ENCODE measurements at places on chromosomes 4 and X.
A peak's percentile ranks its signal among the peaks of the same experiment; 100 is the strongest.

DNA sequence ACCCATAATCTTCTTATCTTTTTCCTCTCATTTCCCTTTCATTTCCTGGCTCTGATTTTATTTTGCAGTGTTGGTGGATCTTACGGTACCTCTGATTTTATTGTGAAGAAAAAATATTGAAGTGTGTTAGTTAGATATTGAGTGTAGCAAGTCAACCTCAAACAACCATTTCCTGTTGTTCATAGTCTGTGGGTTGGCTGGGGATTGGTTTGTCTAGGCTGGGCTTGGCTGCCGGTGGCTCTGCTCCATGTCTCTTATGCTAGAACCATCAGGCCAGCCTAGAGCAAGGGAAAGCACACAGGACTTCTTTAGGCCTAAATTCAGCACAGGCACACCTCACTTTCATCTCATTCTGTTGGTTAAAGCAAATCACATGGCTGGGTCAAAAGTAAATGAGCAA lies 383.1 kb upstream of the LCORL start:
- no peak for DNase-seq

DNA sequence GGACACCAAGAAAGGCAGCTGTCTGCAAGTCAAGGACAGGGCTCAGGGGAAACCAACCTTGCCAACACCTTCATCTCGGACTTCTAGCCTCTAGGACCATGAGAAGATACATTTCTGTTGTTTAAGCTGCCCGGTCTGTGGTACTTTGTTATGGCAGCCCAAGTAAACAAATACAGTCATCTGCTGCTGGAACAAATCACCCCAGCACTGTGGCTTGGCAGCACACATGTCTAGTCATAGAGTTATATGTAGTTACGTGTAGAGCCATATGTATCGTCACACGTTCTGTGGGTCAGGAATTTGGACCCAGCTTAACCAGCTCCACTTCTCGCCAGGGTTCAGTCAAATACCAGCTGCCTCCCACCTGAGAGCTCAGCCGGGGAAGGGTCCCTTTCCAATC lies 2.5 kb downstream of the HTT-AS start:
- DNase-seq: no peak

GRCh38 chr4:154332681-154333421 lies 158.7 kb downstream of the DCHS2 start:
- peak; percentile 58 for DNase-seq

- no peak for DNase-seq
Measured at GRCh38 chr4:91471280-91471679, 832.5 kb upstream of the GRID2 start.

DNA sequence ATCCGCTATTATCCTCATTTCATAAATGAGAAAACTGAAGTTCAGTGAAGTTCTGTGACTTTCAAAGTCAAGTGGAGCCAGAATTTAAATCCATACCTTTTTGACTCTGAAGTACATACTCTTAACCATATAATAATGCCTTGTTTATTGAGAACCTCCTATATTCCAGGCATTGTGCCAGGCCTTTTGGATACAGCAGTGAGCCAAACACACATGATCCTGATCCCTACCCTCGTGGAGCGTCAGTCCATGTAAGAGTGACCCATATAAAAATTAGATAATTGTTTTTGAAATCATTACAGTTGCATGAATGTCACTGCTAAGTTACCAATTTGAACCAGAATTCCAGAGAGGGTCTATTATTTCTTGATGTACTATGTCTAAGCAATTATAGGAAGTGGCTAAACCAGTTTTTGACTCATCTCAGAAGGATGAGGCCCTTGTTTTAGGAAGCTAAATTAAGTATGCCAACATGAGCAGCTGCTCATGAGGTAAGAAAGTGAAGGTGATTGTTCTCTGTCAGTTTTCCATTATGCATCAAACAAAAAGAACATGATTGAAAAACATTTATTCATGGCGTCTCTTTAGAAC lies 289.5 kb downstream of the GLUD2 start:
- DNase-seq: no peak

DNA sequence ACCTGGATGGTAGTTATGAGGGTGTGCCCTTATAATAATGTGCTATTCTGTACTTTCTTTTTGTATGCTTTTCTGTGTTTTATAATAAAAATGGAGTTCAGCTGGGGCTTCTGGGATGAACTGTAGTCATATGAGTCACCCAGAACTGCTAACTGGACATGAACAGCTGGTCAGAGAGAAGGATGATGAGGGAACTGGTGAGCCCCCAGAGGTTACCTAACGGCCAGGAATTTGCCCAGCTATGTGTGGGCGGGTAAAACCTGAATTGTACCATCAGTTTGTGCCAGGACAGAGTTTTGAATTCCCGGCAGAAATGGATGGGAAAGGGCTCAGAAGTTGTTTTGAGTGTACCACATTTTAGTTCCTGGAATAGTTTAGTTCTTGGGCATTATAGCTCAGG lies 138.0 kb upstream of the USP9X start:
- no peak for DNase-seq

- no peak for DNase-seq
Measured at GRCh38 chrX:51851507-51852085, 41.8 kb upstream of the MAGED1 start.

GRCh38 chr4:534576-535151 lies 35.7 kb downstream of the PIGG start:
- no peak for DNase-seq

- no peak for DNase-seq
Measured at GRCh38 chr4:73139245-73139644, 69.7 kb upstream of the COX18 start.

GRCh38 chrX:123807835-123808416 lies 51.9 kb upstream of the XIAP start:
- no peak for DNase-seq

GRCh38 chrX:130799393-130799792 lies 103.6 kb downstream of the ENOX2 start:
- DNase-seq: no peak

DNA sequence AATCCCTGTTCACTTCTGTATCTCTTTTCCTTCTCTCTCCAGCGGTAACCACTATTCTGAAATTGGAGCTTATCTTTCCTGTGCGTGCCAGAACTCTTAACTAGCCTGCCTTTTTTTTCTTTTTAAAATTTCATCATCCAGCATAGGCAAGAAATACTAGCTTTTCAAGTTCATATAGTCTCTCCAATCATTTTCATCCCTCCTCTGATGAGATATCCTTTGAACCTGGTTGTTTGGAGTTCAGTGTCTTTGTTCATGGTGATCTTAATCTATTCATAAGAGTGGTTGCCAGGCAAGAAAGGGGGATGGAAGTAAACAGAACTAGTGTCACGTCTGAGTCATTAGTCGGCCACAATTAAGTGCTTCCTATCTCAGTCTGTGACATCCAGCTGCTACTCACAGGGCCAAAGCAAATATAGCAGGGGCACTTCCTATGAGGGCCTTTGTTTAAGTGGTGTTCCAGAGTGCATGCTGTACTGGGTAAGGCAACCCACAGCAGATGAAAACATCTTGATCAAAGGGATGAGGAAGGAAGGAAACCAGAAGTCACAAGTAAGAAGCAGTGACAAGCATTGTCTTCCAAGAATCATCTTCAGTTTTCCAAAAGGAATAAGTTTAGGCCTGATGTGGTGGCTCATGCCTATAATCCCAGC lies 56.4 kb upstream of the XIAP start:
- peak; percentile 15 for DNase-seq

DNA sequence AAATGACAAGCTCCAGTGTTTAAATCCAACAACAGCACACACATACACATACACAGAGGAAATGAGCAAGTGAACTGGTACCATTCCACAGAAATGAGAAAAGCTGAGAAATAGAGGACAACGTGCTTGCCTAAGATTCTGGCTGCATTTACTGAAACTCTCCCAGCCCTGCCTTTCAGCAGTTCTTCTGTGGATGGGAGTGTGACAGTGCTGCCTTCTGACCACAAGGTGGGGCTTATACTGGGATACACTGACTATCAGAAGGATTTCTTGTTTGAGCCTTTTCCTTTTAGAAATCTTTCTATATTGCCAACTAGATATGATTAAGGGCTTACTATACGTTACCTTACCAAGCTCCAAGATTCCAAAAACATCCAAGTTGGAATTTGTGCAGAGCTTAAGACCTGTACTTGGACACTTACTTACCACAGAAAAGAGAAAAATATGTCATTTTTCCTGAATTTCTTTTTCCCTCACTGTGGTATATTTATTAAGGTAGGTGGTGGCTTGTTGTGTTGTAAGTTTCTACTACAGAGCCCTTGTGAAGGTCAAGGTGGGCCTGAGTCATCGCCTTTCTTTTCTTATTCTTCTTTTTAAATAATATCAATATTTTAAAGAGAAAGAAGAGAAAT lies 10.7 kb upstream of the CXCL8 start:
- no peak for DNase-seq

DNA sequence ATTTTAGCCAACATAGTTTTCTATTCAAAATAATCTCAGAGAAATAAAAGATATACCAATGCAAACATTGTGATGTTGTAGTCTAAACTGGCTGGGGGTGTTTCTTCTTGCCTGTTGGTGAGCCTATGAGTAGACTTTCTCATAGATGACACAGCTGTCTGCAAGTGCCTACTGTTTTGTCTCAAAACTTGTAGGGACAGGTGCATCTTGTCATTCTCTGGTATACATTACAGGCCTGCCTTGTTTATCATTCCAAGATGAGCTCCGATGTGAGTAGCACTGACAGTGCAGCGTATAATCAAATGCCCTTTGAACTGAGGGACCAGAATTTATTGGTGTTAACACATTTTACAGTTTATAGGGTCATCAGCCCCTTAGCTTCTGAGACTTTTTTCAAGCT lies 353.8 kb downstream of the PRDM5 start:
- DNase-seq: no peak

GRCh38 chr4:185151296-185151695 lies 8.2 kb downstream of the SLC25A4 start:
- no peak for DNase-seq

DNA sequence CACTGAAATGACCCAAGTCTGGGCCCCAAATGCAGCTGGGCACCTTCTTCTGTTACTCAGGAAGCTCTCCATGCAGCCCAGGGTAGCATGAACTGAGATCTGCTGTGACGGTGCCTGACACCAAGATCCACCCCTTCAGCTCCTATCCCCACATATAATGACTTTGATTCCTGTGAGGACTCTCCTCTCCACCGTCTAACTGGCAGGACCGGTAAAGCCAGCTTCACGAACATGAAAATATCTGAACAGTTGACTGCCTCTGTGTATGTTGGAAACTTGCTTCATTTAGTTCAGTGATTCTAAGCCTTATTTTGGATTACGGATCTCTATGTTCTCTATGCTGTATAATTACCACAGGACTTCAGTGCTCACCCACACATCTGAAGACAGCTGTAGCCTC lies 115.5 kb upstream of the TMEM150C start:
- DNase-seq: no peak

GRCh38 chr4:968221-968620 lies 5.1 kb downstream of the DGKQ start:
- no peak for DNase-seq

DNA sequence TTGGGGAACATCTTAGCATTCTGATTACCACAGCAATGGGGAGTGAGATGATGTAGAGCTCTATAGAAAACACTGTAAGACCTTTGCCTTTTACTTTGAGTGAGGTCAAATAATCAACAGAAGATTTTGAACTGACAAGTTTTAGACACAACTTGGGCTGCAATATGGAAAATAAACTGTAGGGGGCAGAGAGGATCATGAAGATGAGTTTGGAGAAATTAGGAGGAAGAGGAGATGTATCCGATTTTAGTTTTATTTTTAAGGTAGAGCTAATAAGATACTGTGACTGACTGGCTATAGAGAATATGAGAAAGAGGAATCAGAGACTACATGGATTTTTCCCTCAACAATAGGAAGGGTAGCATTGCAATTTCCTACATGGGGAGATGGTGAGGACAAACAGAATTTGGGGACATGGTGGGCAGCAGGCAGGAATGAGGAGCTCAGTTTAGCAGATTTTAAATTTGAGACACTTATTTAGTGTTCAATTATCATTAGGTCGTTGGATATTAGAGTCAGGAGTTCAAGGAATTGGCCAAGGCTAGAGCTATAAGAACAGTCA lies 563.1 kb downstream of the INPP4B start:
- peak; percentile 19 for DNase-seq
